ENCODE measurements at places on chromosomes 2 and 18.
A peak's percentile ranks its signal among the peaks of the same experiment; 100 is the strongest.

DNA sequence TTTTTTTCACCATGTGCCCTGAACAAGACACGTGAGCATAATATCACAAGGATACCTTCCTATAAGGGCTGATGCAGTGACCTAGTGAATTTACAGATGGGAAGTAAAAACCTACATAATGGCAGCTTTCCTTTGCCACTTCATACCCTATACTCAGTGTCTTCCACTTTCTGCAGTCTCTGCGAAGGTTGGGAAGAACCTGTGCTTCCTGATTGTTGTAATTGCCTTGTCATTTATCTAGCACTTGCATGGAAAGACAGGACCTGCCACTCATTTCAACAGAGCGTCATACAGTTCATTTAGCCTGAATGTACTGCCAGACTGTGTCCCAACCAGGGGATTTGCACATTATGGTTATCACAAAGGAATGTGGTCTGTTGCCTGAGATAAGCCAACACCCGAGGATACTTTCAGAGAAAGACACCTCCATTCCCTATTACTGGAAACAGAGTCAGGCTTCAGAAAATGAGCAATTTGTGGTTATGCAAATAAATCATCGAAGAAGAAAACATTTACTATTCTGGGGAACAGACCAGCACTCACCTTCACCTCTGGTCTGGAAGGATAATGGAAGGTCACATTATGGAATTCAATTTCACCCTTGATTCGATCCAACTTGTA is 55.0 kb downstream of the ABCB11 start:
- DNase-seq, result no peak

GRCh38 chr2:4357121-4357520 is 653.7 kb downstream of the DCDC2C start:
- no peak for DNase-seq

- no peak for DNase-seq
These were observed 45.1 kb upstream of the LRP1B start for GRCh38 chr2:142175813-142176338.

DNA sequence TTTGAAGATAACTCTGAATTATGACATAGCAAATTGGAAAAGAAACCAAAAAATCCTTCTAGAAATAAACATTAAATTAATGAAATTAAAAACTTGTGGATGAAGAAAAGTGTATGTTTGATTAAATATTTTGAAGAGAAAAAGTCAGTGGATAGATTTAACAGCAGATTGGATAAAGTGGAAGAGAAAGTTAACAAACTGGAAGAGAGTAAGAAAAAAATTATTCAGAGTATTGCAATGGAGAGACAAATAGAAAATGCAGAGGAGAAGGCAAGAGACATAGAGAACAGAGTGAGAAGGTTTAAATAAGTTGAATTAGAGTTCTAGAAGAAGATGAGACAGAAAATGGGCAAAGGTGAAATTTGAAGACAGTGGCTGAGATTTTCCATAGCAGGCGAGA is 162.8 kb downstream of the DIS3L2 start:
- DNase-seq, result no peak

DNA sequence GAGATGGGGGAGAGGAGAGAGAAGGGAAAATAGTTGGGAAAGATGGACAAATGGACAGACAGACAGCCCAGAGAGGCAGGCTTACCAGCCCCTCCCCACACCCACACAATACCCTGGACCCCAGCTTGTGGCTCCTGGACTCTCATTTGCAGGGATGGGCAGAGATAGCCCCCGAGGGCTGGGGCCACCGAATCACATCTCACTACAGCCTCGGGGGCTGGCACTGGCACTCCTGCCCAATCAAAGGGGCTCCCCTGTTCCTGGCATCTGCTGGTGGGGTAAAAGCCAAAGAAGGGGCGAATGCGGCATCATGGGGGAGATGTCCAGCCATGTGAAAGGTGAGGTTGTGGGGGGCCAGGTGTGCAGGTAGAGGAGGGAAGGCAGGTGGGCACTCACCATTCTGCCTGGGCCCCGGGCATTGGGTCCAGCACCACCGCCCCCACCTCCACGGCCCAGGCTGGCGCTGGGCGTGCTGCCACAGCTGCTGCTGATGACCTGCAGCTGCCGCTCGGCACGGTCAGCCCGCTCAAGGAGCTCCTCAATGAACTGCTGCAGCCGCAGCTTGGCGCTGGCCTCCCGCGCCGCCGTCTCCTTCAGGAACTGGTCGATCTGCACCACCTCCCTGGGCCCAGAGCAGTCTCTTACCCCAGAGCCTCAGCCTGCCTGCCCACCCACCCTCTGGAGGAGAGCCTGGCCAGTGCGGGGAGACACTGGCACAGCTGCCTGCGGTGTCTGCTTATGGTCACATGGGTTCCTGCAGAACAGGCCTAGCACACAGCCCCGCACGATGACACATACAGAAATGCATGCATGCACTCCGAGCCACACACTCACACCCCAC is 18.0 kb downstream of the FBXO41 start:
- DNase-seq, result no peak

GRCh38 chr2:46497766-46498165 is 18.4 kb downstream of the TMEM247 start:
- no peak for DNase-seq

DNA sequence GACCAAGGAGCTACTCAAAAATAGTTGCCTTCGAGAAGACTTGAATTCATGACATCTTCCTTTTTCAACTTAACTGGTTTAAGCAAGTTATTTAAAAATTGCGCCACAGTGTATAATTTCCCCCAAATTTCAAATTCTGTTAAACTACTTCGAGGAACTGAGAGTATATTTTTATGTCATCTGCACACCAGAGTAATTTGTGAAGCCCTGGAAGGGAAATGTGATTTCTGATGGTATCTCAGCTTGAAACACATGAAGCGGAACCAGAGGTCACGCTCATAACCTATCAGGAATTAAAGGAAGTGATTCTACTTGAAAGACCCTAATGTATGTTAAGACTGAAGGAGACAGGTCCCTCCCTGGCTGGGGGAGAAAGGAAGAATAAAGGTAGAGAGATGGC is 33.9 kb upstream of the DARS1 start:
- no peak for DNase-seq

DNA sequence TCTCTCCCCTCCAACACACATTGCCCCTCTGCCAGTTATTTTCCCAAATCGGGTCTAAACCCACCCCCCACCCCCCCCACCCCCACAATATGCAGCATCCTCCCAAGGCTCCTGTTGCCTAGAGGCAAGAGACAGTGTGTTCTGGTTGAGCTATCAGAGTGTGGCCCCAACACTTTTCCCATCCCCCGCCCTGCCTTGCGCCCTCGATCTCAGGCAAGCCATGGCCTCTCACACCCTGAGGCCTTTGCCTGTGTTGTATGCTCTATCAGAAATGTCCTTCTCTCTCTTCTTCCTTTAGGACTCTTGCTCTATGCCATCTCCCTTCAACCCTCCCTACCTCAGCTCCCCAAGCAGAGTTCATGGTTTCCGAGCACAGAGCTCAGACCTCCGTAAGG is 9.5 kb upstream of the GRHL1 start:
- no peak for DNase-seq

DNA sequence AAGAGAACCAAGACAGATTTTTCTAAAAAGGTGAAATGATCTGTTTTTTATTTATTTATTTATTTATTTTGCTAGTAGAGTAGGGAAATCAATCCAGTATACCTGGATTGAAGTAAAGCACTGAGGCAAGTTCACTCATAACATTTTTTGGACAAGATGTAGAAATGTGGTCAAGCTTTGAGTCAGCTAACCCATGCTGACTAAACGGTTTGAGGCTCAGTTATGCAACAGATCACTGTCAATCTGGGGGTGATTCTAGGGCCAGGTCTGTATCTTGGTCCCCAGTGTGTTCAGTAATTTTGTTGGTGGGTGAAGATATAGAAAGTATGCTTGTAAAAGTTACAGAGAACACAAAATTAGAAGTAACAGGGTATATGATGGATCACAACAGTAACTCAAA is 60.2 kb downstream of the RMDN2 start:
- DNase-seq, result no peak

- no peak for DNase-seq
These were observed 10.8 kb upstream of the EFEMP1 start for GRCh38 chr2:55934337-55934736.

DNA sequence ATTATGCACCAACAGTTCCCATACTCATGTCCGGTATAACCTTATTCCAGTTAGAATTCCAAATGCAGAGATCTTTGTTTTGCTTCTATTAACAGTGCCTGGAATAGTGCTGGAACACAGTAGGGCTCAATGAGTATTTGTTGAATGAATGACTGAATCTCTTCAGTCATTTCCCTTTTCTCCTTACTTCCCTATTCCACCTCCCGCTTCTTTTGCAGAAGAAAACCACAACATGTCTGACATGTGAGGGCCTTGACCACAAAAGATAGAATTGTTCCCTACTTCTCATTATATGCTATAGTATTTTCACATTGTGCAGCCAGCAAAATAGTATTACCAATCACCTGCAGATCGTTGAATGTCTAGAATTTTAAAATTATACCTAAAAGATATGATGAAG is 19.5 kb upstream of the HNRNPLL start:
- no peak for DNase-seq

GRCh38 chr2:23497063-23497462 is 112.1 kb downstream of the KLHL29 start:
- DNase-seq, result no peak

DNA sequence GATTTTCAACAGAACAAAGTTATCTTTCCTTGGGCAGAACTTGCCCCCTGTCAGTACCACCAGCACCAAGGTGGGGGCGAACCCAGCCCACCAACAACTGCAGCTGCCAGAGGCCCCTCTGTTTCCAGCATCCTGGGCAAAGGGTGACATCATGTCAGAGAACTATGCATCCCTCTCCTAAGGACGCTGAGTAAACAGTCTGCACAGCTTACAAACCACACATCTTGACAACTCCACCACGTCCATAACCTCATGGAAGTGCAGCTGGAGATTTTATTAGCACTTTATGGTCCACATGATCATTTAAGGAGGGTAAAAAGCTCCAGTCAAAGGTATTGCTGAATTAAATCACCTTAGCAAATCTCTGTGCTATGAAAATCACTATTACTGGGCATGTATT is 40.4 kb downstream of the PIEZO2 start:
- peak; percentile 7 for DNase-seq

DNA sequence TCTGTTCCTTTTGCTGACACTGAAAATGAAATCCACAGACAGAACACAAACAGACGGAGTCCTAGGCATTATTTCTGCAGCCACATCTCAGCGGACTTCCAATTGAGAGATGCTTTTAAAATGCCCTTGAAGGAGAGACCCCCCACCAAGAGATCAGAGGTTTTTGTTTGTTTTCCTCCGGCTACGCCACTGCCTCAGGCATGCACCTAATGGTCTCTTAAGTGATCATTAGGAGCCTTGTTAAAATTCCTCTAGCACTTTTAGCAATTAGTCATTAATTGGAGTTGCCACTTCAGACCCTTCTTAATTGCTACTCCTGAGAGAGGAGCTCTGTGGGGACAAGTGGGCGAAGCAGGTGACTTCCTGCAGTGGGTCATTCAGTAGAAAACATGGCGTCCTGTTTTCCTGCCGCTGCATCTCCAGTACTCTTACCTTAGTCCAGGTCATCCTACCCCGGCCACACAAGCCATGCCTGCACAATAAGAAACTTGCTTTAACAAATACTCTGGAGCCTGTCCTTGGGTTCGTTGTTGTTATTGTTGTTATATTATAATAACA is 257.7 kb upstream of the CHAC2 start:
- peak; percentile 72 for DNase-seq

DNA sequence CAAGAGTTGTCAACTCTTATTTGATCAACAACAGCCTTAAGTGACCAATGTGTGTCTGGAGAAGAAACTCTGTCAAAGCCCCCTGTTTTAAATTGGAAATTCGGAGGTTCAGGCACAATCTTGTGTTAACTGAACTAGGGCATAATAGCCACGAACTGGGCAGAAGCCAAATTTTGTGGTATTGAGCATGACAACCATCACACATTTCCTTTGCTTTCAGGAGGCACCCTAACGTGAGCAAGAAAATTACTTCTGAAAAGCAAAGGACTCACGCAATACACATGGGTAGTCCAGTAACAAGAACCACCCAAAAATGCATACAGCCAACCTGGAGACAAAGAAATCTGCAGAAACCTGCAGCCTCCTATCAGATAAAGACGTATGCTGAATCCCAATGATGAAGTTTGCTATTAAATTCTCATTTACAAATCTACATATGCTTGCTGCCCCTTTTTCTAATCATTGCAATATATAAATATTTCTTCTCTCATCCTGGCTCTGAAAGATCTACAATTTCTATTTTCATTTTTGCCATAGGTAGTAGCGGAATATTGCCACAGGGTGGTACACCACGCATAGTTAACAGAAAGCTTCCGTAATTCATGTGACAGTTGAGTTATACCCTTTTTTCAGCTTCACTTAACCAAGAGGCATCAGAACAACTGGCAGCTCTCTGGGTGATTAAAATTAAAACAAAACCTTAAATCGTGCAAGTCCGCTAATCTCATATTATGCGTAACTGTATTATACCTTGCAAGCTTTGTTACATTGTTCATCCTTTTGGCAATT is 495.8 kb downstream of the NRXN1 start:
- peak; percentile 38 for DNase-seq

DNA sequence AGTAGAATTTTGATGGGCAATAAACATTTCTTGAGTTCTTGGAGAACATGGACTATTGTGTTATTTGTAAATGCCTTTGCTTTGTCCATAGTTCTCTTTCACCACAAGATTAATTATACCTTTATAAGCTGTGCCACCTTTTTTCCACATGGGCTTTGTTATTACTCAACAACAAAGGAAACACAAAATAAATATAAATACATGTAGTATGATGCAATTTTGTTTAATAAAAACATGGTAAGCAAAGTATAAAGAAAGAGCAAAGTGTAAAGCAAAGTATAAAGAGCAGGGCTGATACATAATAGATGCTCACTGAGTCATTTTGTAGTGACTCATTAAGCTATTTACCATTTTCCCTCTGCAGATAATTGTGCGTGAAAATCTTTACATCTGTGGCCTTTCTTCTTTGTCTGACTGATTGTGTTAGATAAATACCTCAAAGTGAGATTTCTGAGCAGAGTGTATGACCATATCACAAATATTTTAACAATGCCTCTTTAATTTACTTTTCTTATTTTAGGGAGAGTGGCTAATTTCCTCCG is 80.9 kb downstream of the CERS6 start:
- no peak for DNase-seq

GRCh38 chr2:66497431-66498288 is 62.7 kb downstream of the MEIS1 start:
- no peak for DNase-seq

DNA sequence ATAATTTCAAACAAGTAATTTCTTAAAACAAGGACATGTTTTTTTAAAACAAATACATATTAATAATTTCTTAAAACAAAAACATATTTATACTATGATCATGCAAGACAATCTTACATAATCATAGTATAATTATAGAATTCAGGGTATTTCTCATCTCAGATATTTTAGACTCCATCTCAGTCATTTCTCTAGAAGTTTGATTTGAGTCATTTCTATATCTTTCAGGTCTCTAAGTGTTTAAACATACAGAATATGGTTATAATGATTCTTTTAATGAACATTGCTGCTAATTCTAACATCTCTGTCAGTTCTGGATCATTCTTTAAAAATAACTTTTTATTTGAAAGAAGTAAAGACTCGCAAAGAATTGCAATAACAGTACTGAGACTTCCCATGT is 154.2 kb upstream of the KYNU start:
- no peak for DNase-seq
